Vagina (tissue), 2 donors: ENCODE measurements at places on chromosomes 2 and 18.

DNA sequence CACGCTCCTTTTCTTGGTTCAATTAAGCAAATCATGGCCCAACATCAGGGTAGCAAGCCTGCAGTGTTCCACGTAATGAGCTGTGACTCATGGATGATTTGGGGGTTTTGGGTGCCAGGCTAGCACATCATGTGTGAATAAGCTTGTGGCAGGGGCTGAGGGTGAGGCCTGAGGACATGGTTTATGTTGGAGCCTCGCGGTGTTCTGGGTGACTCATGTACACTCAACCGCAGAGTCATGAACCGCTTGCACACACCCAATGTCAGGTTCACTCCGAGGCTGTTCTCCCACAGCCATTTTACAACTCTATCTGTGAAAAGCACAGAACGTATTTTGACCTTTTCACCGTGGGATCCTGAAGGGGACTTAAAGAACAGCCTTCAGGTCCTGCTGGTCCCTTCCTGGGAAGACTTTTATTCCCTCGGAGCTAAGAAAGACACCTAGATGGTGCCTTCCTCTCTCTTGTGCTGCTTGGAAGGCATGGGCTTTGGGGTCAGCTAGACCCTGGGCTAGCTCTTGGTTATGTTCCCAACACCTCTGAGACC, 139.9 kb upstream of the ZEB2 start:
- DNase-seq: no peak
- H3K27me3 ChIP-seq: no peaks in the 10 kb centered on the region
- no peak overlapping the region for H3K4me3 ChIP-seq
- no peaks in the 10 kb centered on the region for H3K4me1 ChIP-seq

DNA sequence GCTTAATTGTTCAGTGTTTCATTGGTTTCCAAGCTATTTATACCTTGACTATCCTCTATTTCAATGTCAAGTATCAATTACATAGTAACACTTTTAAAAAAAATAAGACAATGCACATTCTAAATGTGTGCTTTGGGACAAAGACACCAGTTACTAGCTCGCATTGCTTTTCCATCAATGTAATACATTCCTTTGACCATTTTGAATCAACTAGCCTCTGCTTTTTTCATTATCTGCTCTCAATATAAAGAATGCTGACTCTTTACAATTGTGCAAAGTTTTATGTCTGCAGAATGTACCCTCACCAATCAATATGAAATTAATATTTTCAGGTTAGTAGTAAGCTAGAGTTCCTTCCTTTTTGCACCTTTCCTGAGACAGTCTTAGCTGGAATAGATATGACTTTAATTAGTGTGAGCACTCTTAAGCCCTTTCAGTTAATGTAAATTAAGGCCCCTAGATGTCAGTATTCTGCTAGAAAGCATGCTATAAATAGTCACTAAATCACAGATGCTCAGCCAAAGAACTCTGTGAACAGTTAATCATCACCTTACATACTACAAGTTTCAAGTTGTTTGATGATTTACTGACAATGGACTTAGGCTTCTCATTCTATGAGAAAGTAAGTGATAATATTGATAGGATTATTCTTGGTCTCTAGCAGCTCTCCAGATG, 413.6 kb downstream of the PTH2R start:
- no peaks in the 10 kb centered on the region for H3K4me1 ChIP-seq
- H3K4me3 ChIP-seq: no peak overlapping the region
- H3K27ac ChIP-seq: no peak overlapping the region
- DNase-seq: no peak

DNA sequence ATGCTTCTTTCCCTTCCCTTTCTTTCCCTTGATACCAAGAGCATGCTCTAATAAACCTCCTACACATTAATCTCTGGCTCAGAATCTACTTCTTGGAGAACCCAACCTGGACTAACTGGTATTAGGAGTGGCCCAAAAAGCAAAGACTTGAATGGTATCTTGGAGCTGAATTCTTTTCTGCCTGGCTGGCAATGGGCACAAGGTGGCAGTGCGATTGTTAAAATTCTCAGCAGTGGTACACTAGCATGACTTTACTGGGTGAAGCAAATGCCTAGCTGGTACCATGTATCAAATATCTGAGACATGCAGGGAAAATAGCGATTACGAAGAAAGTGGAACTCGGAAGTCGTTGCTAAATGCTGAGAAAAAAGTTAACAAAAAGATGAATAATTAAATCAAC, 376.1 kb downstream of the XIRP2 start:
- no peaks in the 10 kb centered on the region for H3K36me3 ChIP-seq
- H3K27me3 ChIP-seq: no peaks in the 10 kb centered on the region
- no peak overlapping the region for H3K4me3 ChIP-seq
- H3K27ac ChIP-seq: no peak overlapping the region
- no peaks in the 10 kb centered on the region for H3K4me1 ChIP-seq

GRCh38 chr2:15765686-15766302, 174.1 kb downstream of the DDX1 start:
- no peaks in the 10 kb centered on the region for H3K36me3 ChIP-seq
- H3K27ac ChIP-seq: no peak overlapping the region
- no peaks in the 10 kb centered on the region for H3K4me1 ChIP-seq
- H3K4me3 ChIP-seq: no peak overlapping the region

DNA sequence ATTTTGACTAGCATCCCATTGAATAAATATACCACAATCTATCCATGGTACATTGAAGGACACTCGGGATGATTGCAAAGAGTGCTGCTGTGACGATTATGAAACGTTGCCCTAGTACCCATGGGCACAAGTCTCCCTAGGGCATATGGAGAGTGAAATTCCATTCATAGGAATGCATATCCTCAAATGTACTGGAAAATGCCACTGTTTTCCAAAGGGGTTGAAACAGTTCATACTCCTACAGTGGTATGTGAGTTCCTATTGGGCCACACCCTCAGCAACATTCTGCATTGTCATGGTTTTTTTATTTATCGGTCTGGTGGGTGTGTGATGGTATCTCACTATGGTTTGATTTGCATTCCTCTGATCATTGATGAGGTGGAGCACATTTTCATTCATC, 130.6 kb downstream of the TWIST2 start:
- H3K4me1 ChIP-seq: peaks cover 15% of the 10 kb centered on the region
- H3K27ac ChIP-seq: no peak overlapping the region
- no peaks in the 10 kb centered on the region for H3K36me3 ChIP-seq
- no peaks in the 10 kb centered on the region for H3K27me3 ChIP-seq

- no peaks in the 10 kb centered on the region for H3K36me3 ChIP-seq
- no peak overlapping the region for H3K4me3 ChIP-seq
- H3K4me1 ChIP-seq: no peaks in the 10 kb centered on the region
- no peaks in the 10 kb centered on the region for H3K27me3 ChIP-seq
- no peak overlapping the region for H3K27ac ChIP-seq
These were observed 201.6 kb downstream of the IKZF2 start for GRCh38 chr2:212949786-212950185.

- H3K27ac ChIP-seq: no peak overlapping the region
- peaks cover 5% of the 10 kb centered on the region for H3K4me1 ChIP-seq
- no peak for DNase-seq
- H3K4me3 ChIP-seq: no peak overlapping the region
These were observed 72.3 kb downstream of the AFF3 start for GRCh38 chr2:100070078-100070477.

DNA sequence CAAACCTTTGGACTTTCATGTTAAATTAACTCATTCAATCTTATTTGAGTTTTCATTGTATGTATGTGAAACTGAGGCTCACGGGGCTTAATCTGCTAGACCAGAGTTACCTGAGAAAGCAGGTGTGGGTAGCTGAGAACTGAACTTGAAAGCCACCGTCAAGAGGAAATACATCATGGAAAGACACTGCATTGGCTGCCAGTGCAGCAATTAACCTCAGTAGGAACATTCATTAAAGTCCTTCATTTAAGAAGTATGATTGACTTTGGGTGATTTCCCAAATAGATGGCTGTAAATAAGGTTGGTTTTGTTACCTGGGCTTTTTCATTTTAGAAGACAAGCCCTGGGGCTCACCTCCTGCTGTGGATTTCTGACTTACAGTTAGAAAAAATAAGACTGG, 36.5 kb upstream of the MGAT5 start:
- DNase-seq: no peak
- no peaks in the 10 kb centered on the region for H3K36me3 ChIP-seq
- peaks cover 14% of the 10 kb centered on the region for H3K4me1 ChIP-seq
- no peaks in the 10 kb centered on the region for H3K27me3 ChIP-seq
- no peak overlapping the region for H3K27ac ChIP-seq

DNA sequence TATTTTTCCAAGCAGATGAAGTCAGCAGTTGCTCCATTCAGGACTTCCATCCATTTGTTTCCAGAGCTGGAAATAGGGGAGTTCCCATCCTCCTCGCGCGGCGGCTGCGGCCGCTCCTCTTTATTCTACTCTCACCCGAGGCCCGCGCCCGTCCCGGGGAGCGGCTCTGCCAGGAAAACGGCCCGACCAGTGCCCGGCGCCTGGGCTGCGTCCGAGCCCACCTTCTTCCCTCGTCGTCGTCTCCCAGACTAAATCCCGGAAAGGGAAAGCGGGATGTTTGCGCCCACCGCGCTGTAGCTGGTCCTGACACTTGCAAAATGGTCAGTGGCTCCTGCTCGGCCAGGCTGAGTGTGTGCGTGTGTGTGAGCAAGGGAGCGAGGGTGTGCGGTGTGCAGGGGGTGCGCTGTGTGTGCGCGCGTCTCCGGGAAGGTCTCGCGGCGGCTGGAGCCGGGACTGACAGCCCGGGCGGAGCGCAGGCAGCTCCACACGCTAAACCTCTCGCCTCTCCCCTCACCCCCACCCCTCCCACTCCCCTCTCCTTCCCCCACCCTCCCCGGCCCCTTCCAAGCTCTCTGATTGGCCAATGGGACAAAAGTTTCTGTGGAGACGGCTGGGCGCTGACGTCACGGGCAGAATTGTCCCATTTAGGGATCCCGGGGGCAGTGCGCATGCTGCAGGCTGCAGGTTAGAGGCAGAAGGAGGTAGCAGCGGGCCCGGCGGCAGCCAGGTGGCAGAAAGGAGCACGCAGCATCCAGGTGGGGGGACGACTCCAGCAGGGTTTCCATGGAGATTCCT, at the start of gene NOL4:
NOL4 (minus strand) TSS at position 491 of the 795 bp plus-strand sequence. CDS start 1,660 bp downstream, outside the sequence.
- H3K4me1 ChIP-seq: peaks cover 34% of the 10 kb centered on the region
- H3K27me3 ChIP-seq: peaks cover 5% of the 10 kb centered on the region
- no peak within 1 kb of the TSS for H3K27ac ChIP-seq
- peak within 1 kb of the TSS; percentile 45 for H3K4me3 ChIP-seq
